ENCODE measurements at places on chromosomes 5 and 9.

GRCh38 chr9:98890256-98890655, 53.5 kb upstream of the COL15A1 start:
- DNase-seq: no peak

- peak; percentile 33 for DNase-seq
Observed at GRCh38 chr9:10876333-10876732, 263.5 kb upstream of the PTPRD start.

- no peak for DNase-seq
Observed at GRCh38 chr9:110900917-110901316, 137.4 kb downstream of the LPAR1 start.

DNA sequence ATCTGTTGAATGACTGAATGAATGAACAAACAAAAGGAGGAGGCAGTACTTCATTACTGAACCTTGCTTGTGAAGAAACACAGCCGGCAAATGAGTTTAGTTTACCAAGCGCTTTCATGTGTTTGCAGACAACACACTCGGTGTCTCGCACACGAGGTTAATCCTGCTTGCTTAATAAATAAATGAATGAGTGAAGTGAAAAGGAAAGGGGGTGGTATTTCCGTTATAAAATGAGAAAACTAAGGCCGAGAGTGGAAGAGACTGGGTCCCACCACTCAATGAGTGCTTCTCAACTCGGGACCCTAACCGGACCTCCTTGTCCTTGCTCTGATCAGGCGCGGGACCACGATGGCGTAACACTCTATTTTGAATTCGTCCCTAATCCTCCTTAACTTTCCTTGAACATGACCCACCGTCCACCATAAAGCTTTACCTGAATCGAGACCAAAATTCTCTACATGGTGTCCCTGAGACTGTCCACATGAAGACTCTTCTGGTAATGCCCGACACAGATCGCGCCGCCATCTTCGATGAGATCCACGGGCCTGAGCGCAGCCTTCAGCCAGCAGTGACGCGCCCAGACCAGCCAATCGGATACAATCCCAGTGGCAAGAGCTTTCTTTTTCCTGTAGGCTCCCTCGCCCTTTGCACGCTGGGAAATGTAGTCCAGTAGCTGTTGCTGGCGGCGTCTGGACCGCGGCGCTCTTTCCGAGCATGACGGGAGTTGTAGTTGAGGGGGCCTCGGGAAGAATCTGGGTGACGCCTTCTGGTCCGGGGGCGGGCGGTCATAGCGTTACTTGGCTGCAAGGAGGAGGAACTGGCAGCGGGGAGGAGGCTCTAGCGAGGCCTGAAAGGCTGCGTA, at the start of the genes MRPL50 and ZNF189:
MRPL50 (minus strand) TSS at position 551 of the 862 bp plus-strand sequence; CDS start at position 525, 26 bp downstream.
ZNF189 (plus strand) TSS at position 784 of the 862 bp plus-strand sequence. CDS start 306 bp downstream, outside the sequence.
- DNase-seq: peak; percentile 99

DNA sequence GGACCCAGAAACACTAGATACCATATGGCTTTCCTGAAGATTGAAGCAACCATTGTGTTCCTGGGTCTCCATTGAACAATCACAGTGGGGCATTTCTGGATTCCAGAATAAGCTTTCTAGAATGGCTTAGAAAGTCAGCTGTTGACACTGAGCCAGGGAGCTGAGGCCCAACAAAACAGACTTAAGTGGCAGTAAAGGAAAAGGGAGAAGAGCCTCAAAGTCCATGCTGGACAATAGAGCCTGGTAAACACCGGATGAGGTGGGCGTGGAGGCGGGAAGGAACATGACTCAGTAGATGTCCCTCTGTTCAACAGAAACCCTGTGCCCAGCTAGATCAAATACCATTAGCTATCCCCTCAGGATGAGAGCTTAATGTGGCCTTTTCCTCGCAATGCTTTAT, 14.8 kb downstream of the SPARC start:
- no peak for DNase-seq
